Thyroid gland (tissue), 4 donors: ENCODE measurements at places on chromosomes 12 and 14. TPM values are rescaled to one million over a fixed set of nuclear protein-coding genes. Genes with fewer than 3 reads are reported as not detected.

DNA sequence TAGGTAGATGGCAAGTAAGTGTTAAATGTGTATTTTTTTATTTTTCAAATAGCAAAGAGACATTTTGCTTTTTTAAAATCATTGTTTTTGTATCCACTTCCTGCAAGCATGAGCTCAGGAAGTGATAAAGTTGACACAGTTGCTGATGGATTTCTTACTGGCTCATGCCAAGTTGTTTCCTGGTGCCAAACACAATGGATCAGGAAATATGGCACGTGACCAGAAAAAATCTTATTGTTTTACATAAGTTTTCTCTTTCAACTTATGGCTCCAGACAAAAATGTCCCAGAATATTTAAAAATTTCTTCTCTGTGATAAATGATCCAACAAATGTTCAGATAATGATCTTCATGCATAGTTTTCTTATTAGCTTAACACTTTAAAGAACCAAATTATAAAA lies 1279.1 kb upstream of the FLRT2 start:
- peaks cover 11% of the 10 kb centered on the region for H3K4me1 ChIP-seq
- H3K4me3 ChIP-seq: no peak overlapping the region
- H3K36me3 ChIP-seq: no peaks in the 10 kb centered on the region
- H3K27me3 ChIP-seq: no peaks in the 10 kb centered on the region
- H3K27ac ChIP-seq: no peak overlapping the region
- DNase-seq: no peak

GRCh38 chr12:95554532-95555071 lies 3.3 kb upstream of the USP44 start:
- H3K4me1 ChIP-seq: no peaks in the 10 kb centered on the region
- no peaks in the 10 kb centered on the region for H3K27me3 ChIP-seq
- no peak overlapping the region for H3K4me3 ChIP-seq
- no peaks in the 10 kb centered on the region for H3K36me3 ChIP-seq
- DNase-seq: peak; percentile 13

DNA sequence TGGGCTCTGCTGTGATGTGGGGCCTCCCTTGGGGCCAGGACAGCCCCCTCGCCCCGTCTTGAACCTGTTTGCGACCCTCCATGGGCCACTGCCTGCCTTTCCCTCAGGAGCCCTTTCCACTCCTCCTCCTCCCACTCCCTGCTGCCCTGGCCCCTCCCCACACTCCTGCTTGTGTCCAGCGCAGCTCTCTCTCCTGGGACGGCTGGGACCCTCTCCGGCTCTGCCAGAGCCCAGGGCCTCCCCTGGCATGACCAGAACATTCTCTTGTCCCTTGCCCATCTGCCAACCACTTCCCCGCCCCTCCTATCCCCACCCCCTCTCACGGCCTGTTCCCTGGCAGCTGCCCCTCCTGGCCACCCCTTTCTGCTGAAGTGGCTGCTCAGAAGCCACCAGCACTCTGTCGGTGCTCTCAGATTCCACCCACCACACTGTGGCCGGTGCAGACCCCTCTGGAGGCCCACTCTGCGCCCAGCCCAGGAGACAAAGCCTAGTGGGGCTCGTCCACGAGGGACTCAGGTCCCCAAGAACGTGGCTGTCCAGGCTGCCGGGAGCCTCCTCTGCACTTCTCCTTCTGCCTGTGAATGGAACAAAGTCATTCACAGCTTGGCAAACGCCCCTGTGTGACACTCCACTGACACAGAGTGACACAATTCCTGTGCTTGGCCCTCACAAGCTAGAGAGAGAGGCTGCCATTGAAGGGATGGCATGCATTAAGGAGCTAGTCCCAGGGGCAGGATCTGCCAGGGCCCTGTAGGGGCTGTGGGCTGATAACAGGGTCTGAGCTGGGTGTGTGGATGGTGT lies 1.4 kb downstream of the ASPG start:
- H3K27ac ChIP-seq: no peak overlapping the region
- peaks cover 9% of the 10 kb centered on the region for H3K4me1 ChIP-seq
- no peaks in the 10 kb centered on the region for H3K27me3 ChIP-seq
- H3K36me3 ChIP-seq: no peaks in the 10 kb centered on the region

GRCh38 chr14:96104469-96105057 lies 65.4 kb downstream of the C14orf132 start:
- no peak overlapping the region for H3K4me3 ChIP-seq
- no peak for DNase-seq
- peaks cover 15% of the 10 kb centered on the region for H3K4me1 ChIP-seq
- H3K27me3 ChIP-seq: no peaks in the 10 kb centered on the region

DNA sequence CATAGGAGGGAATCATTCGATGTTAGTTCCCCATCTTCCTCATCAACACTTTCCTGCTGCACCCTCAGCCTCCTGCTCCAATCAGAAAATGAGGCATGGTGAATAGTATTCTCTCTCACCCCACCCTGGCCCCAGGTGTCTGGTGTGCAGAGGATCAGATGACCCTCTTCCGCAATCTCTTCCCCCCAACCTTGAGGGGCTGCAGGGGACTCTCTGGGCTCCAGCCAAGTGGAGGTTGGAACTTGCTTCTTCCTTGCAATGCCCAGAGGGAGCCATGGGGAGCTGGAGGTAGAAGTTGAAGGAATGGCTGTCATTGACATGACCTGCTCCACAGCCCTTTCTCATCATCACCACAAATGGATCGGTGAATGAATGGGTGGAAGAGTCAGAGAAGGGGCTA lies 20.2 kb upstream of the ESRRB start:
- no peaks in the 10 kb centered on the region for H3K36me3 ChIP-seq
- no peak overlapping the region for H3K27ac ChIP-seq
- no peak overlapping the region for H3K4me3 ChIP-seq
- no peaks in the 10 kb centered on the region for H3K27me3 ChIP-seq
- DNase-seq: no peak

GRCh38 chr12:98895086-98895651 lies 250.1 kb downstream of the APAF1 start:
- DNase-seq: peak; percentile 11
- H3K4me1 ChIP-seq: no peaks in the 10 kb centered on the region
- H3K36me3 ChIP-seq: no peaks in the 10 kb centered on the region
- no peak overlapping the region for H3K4me3 ChIP-seq
- no peaks in the 10 kb centered on the region for H3K27me3 ChIP-seq
- no peak overlapping the region for H3K27ac ChIP-seq

- peaks cover 8% of the 10 kb centered on the region for H3K4me1 ChIP-seq
- no peaks in the 10 kb centered on the region for H3K36me3 ChIP-seq
- no peaks in the 10 kb centered on the region for H3K27me3 ChIP-seq
Measured at GRCh38 chr12:108911915-108912314, 32.0 kb downstream of the DAO start.

DNA sequence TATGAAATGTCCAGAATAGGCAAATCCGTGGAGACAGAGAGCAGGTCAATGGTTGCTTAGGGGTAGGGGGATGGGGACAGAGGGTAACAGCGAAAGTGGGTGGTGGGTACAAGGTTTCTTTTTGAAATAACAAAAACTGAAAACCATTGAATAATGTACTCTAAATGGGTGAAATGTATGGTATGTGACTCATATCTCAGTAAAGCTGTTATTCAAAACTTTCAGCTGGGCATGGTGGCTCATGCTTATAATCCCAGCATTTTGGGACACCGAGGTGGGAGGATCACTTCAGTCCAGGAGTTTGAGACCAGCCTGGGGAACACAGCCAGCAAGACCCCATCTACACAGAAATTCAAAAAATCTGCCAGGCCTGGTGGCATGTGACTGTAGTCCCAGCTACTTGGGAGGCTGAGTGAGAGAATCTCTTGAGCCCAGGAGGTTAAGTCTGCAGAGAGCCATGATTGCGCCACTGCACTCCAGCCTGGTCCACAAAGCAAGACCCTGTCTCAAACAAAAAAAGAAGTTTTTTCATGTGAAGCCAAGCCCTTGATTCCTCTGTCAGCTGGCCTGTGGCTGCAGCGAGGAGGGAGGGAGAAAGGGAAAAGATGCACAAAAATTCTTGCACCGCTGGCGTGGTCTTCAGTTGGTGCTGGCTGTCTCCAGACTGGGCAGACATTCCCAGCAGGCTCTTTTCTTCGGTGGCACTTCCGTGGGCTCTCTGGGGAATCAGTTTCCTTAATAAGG lies 248.2 kb downstream of the SLC41A2 start:
- H3K27me3 ChIP-seq: no peaks in the 10 kb centered on the region
- no peak overlapping the region for H3K27ac ChIP-seq
- no peak overlapping the region for H3K4me3 ChIP-seq

DNA sequence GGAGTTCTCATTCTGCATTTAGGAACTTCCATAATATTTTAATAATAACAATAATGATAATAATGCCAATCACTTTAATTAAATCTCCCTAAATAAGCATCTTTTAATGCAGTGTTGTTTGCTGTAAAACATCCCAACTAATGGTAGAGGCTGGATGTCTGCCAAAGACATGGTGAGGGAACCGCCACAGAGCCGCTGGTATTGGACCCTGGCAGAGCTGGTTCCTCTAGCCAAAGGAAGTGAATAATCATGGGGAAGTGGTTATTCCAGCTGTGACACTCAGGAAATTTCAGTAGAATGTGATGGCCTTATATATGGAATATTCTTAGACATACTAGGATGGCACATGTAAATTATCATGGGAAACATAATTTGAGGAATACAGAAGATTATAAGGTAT lies 483.3 kb downstream of the ZFP36L1 start:
- H3K27me3 ChIP-seq: no peaks in the 10 kb centered on the region
- H3K4me3 ChIP-seq: no peak overlapping the region
- H3K27ac ChIP-seq: no peak overlapping the region

- H3K4me1 ChIP-seq: no peaks in the 10 kb centered on the region
- H3K27ac ChIP-seq: no peak overlapping the region
- no peaks in the 10 kb centered on the region for H3K27me3 ChIP-seq
Measured at GRCh38 chr14:33131801-33132200, 193.1 kb downstream of the NPAS3 start.

- no peak overlapping the region for H3K4me3 ChIP-seq
- no peaks in the 10 kb centered on the region for H3K36me3 ChIP-seq
- DNase-seq: no peak
- H3K27me3 ChIP-seq: no peaks in the 10 kb centered on the region
Measured at GRCh38 chr14:96410119-96410518, 18.2 kb downstream of the AK7 start.

POMT2 gene
- total RNA-seq: 36.4 TPM

VPS37B gene
- total RNA-seq: 61.1 TPM

NRL gene
- 10.3 TPM for total RNA-seq

MLEC gene
- 162 TPM for total RNA-seq

SYNJ2BP gene
- 44.9 TPM for total RNA-seq

FOXM1 gene
- total RNA-seq: not detected
